ENCODE measurements at places on chromosomes 3 and 15.

- DNase-seq, result no peak
Observed at GRCh38 chr3:146195030-146195429, 34.0 kb upstream of the PLOD2 start.

DNA sequence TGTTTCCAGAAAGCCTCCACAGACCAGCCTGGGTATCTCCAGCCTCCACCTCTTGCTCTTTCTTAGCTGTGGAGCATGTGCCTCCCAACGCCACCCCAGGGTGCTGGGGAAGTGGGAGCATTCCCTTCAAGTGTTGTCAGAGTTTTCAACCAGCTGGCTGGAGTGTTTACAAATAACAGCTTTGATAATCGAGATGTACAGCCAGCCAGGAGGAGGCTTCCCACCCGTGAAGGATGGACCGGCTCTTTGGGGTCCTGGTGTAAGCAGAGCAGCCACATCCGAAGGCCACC, 8.5 kb upstream of the OXTR start:
- no peak for DNase-seq

DNA sequence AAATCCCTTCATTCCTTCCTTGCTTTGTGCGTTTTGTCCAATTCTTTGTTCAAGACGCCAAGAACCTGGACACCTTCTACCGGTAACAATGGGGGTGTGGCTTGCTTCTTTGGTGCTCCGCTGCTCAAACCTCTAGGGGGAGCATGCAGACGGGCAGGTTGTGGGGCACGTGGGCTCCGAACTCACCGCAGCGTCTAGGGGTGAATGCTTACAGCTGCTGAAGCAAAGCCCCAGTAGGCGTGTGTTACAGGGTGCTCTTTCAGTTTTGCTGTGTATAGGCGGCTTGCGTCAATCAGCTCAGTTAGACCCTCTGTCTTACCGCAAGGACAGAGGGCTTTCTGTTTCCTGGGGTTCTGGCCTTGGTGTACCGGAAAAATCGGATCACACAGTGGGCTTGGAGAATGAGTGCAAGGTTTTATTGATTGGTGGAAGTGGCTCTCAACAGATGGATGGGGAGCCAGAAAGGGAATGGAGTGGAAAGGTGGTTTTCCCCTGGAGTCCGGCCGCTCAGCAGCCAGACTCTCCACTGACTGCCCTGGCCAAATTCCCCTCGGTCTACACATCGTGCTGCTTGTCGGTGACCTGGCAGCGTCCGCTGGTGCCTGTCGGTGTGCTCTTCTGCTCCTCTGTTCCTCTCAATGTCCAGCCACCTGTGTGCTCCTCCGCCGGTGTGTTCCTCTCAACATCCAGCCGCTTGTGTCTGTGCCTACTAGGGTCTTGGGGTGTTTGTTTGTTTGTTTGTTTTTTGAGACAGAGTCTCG, 1.2 kb upstream of the LRRC34 start:
- DNase-seq, result peak; percentile 63

DNA sequence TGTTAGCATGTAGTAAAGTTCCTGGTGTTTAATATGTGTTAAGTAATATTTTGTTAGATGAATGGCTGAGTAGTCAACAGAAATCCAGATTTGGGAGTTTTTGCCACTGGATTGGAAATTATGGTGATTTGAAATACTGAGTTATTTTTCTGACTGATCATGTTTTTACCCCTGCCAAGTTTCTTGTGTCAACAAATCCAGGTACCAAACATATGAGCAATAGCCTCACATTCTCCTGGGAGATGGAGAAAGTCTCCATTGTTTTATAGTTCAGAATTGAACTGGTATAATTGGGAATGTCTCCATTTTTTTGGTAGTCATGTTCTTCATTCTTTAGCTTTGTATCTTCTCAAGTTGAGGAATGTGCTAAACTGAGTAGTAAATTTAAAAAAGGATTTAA, 767.2 kb upstream of the LMCD1 start:
- DNase-seq, result no peak
